ENCODE measurements at places on chromosomes 5 and 9.

- DNase-seq: no peak
Observed at GRCh38 chr5:40600383-40600782, 79.3 kb upstream of the PTGER4 start.

- DNase-seq: no peak
Observed at GRCh38 chr5:17796757-17797396, 162.6 kb downstream of the TAF11L14 start.

GRCh38 chr9:4131946-4132345, 167.9 kb downstream of the GLIS3 start:
- no peak for DNase-seq

GRCh38 chr9:136496801-136497620, 14.2 kb upstream of the SEC16A start:
- DNase-seq: no peak

GRCh38 chr9:116683535-116683934, 3.6 kb upstream of the TRIM32 start:
- no peak for DNase-seq

DNA sequence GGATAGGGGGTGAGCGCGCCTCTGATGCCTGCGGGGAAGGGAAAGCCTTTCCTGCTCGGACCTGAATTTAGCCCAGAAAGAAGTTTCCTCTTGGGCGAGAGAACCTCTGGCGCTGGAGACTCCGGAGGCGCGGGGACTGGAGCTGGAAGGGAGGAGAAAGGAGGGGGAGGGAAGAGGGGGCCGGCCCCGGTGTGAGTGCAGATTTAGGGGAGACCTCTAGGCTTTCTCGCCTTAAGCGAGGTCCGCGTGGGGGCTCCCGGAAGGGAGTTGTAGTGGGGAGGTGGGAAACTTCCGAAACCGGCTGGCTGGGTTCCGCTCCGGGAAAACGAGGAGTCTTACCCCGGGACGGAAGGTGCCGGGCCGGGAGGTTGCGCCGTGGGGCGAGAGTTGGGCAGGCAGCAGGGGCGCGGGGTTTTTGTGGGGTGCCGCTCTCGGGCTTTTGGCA, 1.3 kb downstream of the PCSK5 start:
- no peak for DNase-seq

GRCh38 chr9:120353506-120353905, 226.5 kb downstream of the CDK5RAP2 start:
- DNase-seq: no peak

- no peak for DNase-seq
Observed at GRCh38 chr9:11159318-11159862, 546.6 kb upstream of the PTPRD start.

DNA sequence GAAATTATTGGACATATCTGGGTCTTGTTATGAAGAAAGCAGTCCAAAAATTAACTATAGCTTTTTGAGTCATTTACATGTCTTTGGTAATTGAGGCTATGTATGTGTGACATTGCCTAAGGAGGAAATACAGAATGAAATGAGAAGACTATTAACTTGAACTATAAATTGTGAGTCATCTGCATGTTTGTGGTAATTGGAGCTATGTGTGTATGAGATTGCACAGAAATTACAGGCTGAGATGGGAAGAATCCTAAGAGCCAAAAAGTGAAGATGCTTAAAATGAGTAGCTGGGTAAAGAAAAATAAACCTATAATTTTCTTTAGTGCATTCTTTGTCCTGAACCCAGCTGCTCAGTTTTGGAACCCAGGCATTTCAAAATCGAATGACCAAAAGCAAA, 747.6 kb upstream of the EDIL3 start:
- no peak for DNase-seq

DNA sequence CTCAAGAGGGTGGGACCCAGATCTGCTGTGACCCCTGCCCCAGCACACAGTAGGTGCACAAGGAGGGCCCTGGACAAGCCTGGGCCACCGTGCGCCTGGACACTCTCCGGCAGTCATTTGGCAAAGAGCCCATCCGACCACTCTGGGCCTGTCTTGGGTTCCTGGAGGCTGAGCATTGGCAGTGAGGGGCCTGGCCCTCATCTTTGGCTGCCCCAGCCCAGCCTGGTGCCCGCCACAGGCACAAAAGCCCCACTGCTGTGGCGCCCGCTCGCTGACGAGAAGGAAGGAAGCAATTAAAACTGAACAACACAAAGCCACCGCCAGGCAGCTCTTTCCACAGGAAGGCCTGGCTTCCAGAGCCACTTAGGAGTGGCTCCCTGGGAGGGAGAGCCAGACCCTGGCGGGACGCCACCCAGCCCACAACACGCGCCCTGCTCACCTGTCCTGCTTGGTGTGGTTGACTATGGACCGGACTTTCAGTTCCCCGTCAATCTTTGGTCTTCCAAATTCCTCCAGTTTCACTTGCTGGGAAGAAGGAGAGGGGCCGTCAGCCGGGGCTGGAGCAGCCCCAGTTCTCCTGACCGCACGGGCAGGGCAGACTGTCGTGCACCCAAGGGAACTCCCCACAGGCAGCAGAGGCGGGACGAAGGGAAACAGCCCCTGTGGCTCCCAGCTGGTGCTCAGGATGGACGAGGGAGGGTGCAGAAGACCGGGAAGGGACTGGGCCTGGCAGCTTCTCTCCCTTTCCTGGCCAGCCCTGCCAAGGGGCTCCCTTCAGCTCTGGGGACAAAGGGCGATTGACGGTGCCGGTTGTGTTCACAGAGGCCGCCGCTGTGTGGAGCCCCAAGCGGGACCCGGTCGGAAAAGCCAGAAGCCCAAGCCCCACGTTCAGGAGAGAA, 50.9 kb upstream of the SARDH start:
- DNase-seq: no peak

GRCh38 chr9:127753622-127754021, 18.5 kb upstream of the TOR2A start:
- DNase-seq: no peak

- DNase-seq: no peak
Observed at GRCh38 chr5:172646716-172647285, 5.7 kb downstream of the NEURL1B start.

DNA sequence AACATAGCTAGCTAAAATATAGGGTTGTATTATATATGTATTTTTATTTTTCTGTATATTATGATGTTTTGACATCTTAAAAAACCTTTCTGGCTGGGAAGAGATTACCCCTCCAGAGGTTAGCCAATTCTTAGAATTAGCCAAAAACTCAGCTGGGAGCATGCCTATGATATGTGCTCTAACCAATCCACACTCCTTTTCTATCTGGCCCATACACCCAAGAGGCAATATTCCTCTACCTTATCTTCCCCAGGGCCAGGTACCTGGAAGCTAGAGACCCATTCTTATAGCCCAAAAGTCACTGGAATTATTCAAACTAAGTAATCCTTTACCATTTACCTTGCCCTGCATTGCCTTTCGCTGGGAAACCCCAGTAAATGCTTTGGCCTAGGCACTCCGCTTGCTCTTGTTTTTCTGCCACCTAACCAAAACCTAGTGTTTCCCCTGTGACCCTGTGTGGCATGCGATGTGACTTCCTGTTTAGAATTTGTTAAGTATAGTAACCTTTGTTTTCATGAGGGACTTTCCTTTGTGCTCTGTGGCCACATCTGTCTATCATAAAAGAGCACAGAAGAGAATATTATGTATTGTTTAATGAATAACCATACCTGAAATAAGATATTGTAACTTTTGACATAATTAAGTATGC, 37.4 kb downstream of the CSNK1G3 start:
- DNase-seq: peak; percentile 31

GRCh38 chr5:32865475-32865874, 154.4 kb downstream of the NPR3 start:
- no peak for DNase-seq

- DNase-seq: no peak
Observed at GRCh38 chr5:22500556-22500955, 352.6 kb downstream of the CDH12 start.

DNA sequence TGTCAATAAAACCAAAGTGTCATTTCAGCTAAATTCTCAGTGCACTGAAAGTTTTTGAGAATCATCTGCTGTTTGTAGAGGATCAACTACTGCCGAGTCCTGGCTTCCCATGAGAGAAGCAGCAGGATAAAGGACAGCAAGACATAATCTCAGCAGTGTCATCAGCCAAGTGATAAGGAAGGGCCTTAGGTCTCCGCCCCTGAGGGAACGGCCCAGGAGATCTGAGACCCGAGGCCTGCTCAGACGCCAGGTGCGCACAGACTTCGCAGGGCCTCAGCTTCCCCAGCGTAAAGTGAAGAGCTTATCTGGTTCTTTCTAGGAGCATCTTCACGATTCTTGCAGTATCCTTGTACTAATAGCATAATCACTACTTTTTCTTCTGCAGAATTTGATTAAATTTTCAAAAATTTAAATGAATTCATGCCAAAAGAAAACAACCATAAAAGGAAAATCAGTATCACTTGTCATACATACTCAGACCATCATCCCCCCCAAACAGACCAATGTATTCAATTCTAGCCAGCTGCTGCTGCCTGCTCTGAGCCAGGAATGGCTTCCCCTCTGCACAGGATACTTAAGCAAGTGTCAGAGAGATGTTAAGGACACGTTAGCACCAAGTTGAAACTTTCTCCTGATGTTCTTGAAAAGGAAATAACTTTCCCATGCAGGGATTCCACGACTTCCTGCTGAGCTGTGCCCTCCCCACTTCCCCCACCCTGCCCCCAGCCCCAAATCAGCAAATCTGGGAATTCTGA, 2.2 kb downstream of the GFPT2 start:
- no peak for DNase-seq

GRCh38 chr9:128389395-128390149, 18.4 kb downstream of the URM1 start:
- no peak for DNase-seq

DNA sequence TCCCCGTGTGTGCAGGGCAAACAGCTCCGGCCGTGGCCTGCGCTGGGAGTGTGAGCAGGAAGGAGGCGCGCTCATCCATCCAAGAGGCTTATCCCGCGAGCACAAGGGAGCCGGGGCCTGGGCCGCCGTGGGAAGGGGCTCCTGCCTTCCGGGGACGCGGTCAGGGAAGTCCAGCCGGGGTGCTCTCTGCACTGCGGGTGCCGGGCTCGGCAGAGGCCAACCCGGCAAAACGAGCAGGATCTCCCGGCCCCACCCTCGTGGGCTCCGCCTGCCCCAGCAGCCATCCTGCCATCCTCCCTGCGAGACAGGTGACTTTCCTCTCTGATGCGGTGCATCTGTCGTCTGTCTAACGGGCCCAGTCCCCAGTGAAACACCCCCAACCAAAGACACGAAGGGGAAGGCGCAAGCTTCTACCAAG, 244.2 kb downstream of the AUH start:
- no peak for DNase-seq

GRCh38 chr5:683551-684481, 9.3 kb downstream of the TPPP start:
- DNase-seq: no peak

DNA sequence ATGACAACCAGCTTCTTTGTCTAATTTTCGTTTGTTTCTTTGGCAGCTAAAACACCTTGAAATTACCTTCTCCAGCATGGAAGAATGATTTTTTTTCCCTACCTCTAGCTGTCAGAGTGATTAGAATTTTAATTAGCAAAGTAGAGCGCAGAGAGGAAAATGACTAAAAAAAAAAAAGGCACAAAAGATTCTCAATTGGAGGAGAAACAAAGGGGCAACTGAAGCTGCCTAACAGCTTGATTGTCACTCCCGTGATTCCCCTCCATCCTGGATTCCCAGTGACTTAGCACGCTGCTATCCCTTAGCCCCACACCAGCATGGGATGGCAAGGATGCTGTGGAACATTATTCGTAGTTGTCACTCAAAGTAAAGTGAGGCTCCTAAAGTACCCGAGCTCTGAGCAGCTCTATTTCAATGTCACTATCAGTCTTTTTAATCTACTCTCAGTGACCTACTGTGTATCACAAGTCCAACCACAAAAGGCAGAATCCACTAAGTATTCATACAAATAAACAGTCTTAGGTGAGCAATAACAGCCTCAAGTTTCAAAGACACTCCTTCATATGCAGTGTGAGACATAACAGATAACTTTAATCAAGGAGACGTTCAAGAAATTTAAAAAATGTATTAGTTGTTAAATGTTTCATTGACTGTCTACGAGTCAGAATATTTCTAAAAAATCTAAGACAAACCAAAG, 710.0 kb upstream of the GRAMD2B start:
- no peak for DNase-seq

- DNase-seq: no peak
Observed at GRCh38 chr5:173314166-173314952, 13.9 kb downstream of the STC2 start.

- no peak for DNase-seq
Observed at GRCh38 chr5:112338681-112339337, 80.3 kb downstream of the EPB41L4A start.

DNA sequence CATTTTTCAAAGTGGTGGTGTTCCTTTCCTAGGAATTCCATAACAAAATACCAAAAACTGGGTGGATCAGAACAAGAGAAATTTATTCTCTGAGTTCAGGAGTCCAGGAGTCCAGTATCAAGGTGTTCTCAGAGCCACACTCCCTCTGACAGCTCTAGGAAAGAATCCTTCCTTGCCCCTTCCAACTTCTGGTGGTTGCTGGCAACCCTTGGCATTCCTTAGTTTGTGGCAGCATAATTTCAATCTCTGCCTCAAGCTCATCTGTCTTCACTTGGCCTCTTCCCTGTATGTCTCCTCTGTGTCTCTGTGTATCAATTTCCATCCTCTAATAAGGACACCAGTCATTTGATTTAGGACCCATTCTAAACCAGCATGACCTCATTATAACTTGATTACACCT, 243.7 kb downstream of the MPDZ start:
- DNase-seq: no peak
